Jurkat, Clone E6-1 (cell line): ENCODE measurements at places on chromosomes 16 and 17.

DNA sequence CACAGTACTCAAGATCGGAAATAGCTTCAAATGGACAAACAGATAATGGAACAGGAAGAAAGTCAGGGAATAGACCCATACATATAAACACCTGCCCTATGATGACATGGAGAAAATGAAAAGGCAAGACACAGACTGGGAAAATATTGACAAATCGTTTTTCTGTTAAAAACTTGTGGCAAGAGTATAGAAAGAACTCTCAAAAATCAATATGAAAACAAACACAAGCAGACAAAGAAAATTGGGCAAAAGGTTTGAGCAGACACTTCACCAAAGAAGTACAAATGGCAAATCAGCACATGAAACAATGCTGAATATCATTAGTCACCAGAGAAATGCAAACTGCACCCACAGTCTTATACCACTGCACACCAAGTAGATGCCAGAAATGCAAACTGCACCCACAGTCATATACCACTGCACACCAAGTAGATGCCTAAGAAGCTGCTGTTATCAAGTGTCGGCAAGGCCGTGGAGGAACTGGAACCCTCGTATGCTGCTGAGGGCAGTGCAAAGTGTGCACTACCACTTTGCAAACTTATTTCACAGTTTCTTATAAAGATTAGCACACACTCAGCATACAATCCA lies 123.5 kb upstream of the CHMP6 start:
- no peak for DNase-seq

GRCh38 chr17:79466562-79467350 lies 144.1 kb downstream of the RBFOX3 start:
- DNase-seq: no peak

DNA sequence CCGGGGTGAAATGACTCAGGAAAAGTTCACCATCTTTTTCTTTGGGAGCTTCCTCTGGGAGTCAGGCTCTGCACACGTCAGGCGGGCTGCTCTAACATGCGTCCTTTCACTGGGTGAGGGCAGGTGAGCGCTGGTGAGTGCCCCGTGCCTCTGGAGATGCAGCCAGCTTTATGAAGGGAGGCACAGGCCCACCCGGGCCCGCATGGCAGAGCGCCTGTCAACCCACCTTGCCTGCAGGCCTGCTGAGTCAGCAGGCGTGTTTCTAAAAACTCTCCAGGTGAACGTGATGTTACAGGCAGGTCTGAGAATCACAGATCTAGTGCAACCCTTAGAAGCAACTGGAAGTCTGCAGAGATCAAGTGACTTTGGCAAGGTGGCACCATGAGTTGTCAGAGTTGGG lies 18.4 kb downstream of the MAP1LC3B start:
- no peak for DNase-seq

DNA sequence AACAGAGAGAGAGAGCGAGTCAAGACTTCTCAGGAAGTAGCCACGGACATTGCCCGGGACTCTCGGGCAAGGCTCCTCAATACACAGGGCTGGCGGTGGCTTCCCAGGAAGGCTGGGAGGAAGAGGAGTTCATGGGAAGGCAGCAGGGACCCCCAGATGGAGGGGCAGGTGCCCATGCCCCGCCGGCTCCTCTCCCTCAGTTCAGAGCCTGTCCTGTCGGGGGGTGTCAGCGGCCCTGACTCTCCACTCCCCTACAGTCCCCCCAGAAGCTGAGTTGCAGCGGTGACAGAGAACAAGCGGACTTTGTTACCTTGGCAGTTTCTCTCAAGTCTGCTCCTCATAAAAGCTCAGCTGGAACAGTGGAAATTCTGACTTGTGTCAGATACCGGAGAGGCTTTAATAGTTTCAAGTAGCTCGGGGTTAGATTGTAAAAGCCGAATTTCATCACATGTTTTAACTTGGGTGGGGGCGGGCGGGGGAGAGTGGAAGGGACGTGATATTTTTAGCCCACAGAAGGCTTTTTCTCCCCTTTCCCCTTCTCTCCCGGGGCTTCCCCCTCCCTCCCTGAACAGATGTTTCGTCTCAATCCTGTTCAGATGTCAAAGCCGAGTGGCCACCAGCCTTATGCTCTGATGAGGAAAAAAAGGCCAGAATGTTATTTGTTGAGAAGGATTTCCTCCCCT lies 65.2 kb downstream of the NKD1 start:
- no peak for DNase-seq

DNA sequence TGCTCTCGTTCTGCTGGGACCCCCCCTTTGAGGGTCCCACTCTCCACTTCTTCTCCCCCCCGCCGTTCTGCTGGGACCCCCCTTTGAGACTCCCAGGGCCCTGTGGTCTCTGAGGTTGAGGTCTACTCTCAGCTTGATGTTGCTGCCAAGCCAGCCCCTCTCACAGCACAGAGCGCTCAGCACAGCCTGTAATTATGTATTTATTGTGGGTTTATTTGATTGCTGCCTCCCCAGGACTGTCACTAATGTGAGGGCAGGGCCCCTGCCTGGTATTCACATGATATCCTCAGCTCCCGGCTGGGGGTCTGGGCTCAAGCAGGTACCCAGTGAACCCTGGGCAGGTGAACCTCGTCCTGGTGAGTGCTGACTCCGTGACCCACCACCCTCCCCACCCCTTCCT lies 35.4 kb downstream of the ACTG1 start:
- DNase-seq: no peak

DNA sequence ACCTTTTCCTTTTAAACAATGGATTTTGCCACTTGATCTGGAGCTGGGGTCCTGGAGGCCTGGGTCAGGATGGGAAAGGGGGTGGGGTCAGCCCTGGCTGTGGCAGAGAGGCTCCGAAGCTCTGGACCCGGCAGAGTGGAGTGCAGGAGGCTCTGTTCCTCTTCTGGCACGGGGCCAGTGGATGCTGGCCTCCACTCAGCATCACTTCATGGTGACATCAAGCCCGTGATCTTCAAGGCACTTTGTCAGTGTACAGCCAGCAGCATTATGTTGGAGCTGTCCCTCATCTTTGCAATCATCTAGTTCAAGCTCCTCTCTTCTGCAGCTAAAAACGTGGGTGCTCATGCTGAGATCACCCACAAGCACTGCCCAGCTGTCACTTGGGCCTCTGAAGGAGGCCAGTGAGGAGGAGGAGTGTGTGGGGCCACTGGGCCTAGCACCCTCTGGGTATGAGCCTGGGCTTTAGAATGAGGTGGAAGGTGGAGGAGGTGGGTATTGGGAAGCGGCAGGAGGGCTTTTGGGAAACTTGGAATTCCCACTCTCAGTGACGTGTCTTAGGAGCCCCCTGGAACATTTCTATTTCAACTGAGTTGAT lies 45.9 kb upstream of the MGAT5B start:
- no peak for DNase-seq

DNA sequence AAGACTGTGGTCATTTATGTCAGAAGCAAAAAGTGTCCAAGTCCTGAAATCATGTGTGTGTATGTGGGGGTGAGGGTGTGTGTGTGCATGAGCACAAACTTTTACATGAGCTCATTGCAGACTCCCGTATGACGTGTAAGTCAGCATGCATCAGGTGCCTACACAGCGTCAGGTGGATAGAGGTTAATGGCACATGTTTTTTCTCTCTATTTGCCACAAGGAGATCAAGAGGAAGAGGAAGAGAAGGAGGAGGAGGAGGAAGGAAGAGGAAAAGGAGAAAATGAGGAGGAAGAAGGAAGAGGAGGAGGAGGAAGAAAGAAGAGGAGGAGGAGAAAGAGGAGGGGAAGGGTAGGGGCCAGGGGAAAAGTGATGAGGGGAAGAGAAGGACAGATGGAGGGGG lies 178.0 kb upstream of the DYNLRB2 start:
- DNase-seq: no peak

DNA sequence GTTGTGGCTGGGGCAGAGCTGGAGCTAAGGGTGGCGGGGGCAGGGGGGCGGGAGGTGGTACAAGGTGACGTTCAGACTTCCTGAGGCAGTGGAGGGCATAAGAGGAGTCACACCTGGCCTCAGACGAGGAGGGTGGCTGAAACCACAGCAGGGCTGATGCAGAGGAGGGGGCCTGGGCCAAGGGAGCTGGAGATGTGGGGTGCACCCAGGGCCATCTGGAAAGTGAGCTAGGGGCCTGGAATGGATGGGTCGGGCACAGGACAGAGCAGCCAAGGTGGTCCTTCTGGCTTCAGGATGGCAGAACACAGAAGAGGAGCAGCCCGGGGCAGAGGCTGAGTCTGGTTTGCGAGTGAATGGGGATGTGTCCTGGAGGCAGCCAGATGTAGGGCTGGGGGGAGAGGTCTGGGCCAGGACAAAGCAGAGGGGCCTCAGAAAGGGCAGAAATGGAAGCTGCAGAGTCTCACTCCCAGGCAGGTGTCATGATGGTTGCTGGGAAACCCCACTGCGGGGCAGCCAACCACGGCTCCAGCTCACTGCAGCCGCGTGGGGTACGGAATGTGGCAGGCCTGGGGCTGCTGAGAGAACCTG lies 57.6 kb downstream of the PRMT7 start:
- no peak for DNase-seq

DNA sequence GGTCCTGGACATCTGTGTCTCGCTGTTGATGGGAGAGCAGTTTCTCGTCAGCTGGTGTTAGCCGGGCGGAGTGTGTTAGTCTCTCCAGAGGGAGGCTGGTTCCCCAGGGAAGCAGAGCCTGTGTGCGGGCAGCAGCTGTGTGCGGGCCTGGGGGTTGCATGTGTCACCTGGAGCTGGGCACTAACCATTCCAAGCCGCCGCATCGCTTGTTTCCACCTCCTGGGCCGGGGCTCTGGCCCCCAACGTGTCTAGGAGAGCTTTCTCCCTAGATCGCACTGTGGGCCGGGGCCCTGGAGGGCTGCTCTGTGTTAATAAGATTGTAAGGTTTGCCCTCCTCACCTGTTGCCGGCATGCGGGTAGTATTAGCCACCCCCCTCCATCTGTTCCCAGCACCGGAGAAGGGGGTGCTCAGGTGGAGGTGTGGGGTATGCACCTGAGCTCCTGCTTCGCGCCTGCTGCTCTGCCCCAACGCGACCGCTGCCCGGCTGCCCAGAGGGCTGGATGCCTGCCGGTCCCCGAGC lies 17.9 kb downstream of the GAA start:
- DNase-seq: no peak

- no peak for DNase-seq
These were observed 48.3 kb downstream of the PITPNM3 start for GRCh38 chr17:6508016-6508415.

DNA sequence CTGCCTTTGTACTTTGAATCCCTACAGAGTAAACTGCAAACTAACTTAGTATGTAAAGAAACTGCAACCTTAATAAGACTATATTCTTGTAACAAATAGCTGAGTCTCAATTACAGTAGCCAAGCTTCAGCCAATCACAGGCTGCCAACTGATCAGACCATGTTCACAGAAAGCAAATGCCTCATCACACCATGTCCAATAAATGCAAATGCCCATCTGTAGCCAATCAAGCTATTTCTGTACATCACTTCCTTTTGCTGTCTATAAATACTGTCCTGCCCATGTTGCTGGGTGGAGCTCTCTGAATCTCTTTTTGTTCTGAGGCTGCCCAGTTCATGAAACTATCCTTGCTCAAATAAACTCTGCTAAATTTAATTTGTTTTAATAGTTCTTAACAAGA lies 531.7 kb upstream of the TOM1L1 start:
- DNase-seq: no peak
